ENCODE measurements at places on chromosomes 2 and 18. TPM values are rescaled to one million over a fixed set of nuclear protein-coding genes. Genes with fewer than 3 reads are reported as not detected.

- H3K4me3 ChIP-seq: no peak overlapping the region
- no peak overlapping the region for H3K27ac ChIP-seq
- H3K4me1 ChIP-seq: peaks cover 12% of the 10 kb centered on the region
- H3K36me3 ChIP-seq: no peaks in the 10 kb centered on the region
These were observed 211.2 kb downstream of the VAPA start for GRCh38 chr18:10124967-10125366.

DNA sequence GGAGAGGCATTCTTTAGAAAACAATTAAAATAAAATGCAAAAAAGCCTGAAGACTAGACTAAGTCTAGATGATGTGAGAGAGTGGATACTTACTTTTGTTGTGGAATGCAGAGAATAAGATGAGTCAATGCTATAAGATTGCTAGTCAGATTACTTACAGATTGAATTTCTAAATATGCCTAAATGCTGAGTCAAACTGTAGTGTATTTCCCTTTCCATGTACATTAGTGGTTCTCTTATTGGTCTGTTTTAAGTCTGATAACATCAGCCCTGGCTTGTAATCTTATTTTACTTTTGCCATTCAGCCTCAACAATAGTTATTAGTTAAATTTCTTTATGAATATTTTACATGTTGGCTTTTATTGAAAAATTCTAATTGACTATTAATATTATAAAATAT lies 702.7 kb downstream of the SOCS6 start:
- H3K36me3 ChIP-seq: no peaks in the 10 kb centered on the region
- no peak overlapping the region for H3K27ac ChIP-seq
- no peak overlapping the region for H3K4me3 ChIP-seq
- H3K27me3 ChIP-seq: no peaks in the 10 kb centered on the region
- H3K4me1 ChIP-seq: no peaks in the 10 kb centered on the region

GRCh38 chr2:231554327-231554726 lies 24.1 kb upstream of the NMUR1 start:
- peaks cover 20% of the 10 kb centered on the region for H3K4me1 ChIP-seq
- H3K36me3 ChIP-seq: no peaks in the 10 kb centered on the region
- no peaks in the 10 kb centered on the region for H3K27me3 ChIP-seq
- DNase-seq: no peak
- H3K4me3 ChIP-seq: peak overlapping the region; percentile 21

GRCh38 chr2:201580486-201580885 lies 62.8 kb downstream of the TMEM237 start:
- no peaks in the 10 kb centered on the region for H3K27me3 ChIP-seq
- no peaks in the 10 kb centered on the region for H3K4me1 ChIP-seq
- H3K4me3 ChIP-seq: no peak overlapping the region
- H3K36me3 ChIP-seq: no peaks in the 10 kb centered on the region
- no peak for DNase-seq

GRCh38 chr2:105636109-105636740 lies 108.5 kb upstream of the NCK2 start:
- no peaks in the 10 kb centered on the region for H3K36me3 ChIP-seq
- H3K4me3 ChIP-seq: no peak overlapping the region
- no peak overlapping the region for H3K27ac ChIP-seq
- no peaks in the 10 kb centered on the region for H3K4me1 ChIP-seq
- no peaks in the 10 kb centered on the region for H3K27me3 ChIP-seq

KHK gene
- 3.9 TPM for total RNA-seq

- no peak overlapping the region for H3K4me3 ChIP-seq
- no peaks in the 10 kb centered on the region for H3K36me3 ChIP-seq
- H3K27me3 ChIP-seq: peaks cover 7% of the 10 kb centered on the region
- H3K4me1 ChIP-seq: no peaks in the 10 kb centered on the region
These were observed 174.4 kb downstream of the RPIA start for GRCh38 chr2:88865801-88866371.

DNA sequence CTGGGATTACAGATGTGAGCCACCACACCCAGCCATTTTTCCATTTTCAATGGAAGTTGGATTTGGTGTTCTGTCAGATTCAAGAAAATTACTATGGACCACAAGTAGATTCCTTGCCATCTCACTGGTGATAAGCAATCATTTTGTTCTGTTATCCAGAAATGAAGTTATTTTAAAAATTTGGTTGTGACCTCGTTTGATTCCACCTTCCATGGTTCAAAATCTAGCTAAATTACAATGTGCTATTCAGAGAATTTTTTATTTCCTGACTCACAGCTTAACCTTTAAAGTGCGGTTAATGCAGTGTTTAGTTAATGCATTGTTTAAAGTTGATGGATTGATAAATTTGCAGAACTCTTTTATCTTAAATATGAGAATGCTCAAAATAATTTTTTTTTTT lies 243.2 kb upstream of the BOD1L2 start:
- no peak overlapping the region for H3K27ac ChIP-seq
- no peaks in the 10 kb centered on the region for H3K36me3 ChIP-seq
- no peak for DNase-seq
- no peaks in the 10 kb centered on the region for H3K27me3 ChIP-seq
- no peak overlapping the region for H3K4me3 ChIP-seq

DNA sequence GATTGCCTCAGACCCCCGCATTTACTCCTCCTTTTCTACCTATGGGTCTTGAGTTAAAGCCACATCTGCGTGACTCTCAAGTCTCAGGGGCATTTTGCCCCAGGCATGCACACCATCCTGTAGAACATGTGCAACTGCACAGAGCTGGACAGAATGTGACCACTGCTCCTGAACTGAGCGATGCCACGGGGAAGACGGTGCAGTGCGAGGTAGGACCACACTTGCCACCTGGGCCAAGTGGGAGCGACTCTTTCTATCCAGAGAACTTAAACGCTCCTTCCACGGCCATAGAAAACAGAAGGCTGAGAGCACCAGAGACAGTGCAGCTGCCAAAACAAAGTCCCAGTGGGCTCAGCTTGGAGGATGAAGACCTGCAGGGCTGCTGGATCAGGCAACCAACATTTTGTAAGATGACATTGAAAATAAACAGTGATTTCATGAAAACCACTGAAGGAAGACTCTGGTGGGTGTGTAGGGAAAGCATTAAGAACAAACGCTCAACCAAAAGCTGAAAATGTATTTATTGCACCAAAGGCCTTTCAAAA lies 149.0 kb upstream of the HDAC4 start:
- H3K4me1 ChIP-seq: peaks cover 2% of the 10 kb centered on the region
- no peak overlapping the region for H3K27ac ChIP-seq
- no peak overlapping the region for H3K4me3 ChIP-seq
- peak; percentile 74 for DNase-seq
- H3K27me3 ChIP-seq: no peaks in the 10 kb centered on the region

DNA sequence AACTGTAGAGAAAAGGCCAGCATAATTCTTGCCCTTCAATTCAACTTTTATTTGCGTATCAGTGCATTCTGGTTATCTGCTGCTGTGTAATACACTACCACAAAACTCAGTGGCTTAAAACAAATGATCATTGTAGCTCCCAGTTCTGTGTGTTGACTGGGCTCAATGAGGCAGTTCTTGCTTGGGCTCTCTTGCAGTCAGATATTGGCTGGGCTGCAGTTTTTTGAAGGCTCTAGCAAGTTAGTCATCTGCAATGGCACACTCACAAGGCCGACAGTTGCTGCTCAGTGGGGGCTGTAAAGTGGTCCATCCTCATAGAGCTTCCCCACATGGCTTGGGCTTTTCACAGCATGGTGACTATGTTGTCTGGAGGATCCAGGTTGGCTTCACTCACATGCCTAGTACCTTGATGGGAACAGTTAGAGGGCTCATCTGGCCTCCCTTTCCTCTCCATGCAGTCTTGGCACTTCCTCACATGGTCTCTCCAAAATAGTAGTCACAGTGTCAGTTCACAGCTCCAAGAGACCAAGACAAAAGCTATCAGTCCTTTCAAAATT lies 110.6 kb upstream of the TNP1 start:
- no peak for DNase-seq
- H3K4me3 ChIP-seq: no peak overlapping the region
- no peaks in the 10 kb centered on the region for H3K36me3 ChIP-seq
- H3K4me1 ChIP-seq: peaks cover 17% of the 10 kb centered on the region
- no peak overlapping the region for H3K27ac ChIP-seq
- no peaks in the 10 kb centered on the region for H3K27me3 ChIP-seq

- no peaks in the 10 kb centered on the region for H3K36me3 ChIP-seq
- DNase-seq: no peak
- no peaks in the 10 kb centered on the region for H3K27me3 ChIP-seq
These were observed 31.4 kb downstream of the FHOD3 start for GRCh38 chr18:36328916-36329315.

C1GALT1C1L gene
- 1.1 TPM for total RNA-seq

DNA sequence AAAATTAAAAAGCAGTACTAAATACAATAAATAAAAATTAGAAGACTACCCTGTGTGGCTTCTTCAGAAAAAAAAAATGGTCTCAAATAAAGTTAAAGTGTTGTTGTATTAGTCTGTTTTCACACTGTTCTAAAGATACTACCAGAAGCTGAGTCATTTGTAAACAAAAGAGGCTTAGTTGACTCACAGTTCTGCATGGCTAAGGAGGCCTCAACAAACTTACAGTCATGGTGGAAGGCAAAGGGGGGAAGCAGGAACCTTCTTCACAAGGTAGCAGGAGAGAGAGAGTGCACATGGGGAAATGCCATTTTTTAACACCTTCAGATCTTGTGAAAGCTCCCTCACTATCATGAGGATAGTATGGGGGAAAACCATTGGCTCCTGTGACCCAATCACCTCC lies 612.8 kb downstream of the RNF144A start:
- no peak overlapping the region for H3K4me3 ChIP-seq
- no peaks in the 10 kb centered on the region for H3K36me3 ChIP-seq
- H3K4me1 ChIP-seq: no peaks in the 10 kb centered on the region
- no peak overlapping the region for H3K27ac ChIP-seq
- no peaks in the 10 kb centered on the region for H3K27me3 ChIP-seq

DNA sequence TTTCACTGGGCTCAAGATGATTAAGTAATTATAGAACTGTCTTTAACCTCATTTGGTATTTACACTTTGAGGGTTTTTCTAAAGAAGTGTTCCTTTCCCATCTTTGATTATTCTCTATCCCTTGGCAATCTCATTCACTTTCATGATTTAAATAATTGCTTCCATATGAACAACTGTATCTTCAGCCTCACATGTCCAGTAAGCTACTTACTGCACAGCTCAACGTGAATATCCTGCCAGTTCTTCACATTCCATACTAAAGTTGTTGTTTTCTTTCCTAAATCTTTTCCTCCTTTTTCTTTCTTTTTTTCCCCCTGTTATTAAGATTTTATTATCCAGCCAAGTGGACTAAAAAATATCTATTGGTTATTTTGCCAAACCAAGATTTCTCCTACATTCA lies 37.7 kb downstream of the ZC3H15 start:
- no peak overlapping the region for H3K27ac ChIP-seq
- no peak for DNase-seq
- no peak overlapping the region for H3K4me3 ChIP-seq
- no peaks in the 10 kb centered on the region for H3K4me1 ChIP-seq
- no peaks in the 10 kb centered on the region for H3K27me3 ChIP-seq

GRCh38 chr2:156649596-156649995 lies 213.4 kb downstream of the GPD2 start:
- H3K4me3 ChIP-seq: no peak overlapping the region
- H3K4me1 ChIP-seq: peaks cover 6% of the 10 kb centered on the region
- no peak overlapping the region for H3K27ac ChIP-seq
- H3K36me3 ChIP-seq: no peaks in the 10 kb centered on the region
- no peak for DNase-seq

DNA sequence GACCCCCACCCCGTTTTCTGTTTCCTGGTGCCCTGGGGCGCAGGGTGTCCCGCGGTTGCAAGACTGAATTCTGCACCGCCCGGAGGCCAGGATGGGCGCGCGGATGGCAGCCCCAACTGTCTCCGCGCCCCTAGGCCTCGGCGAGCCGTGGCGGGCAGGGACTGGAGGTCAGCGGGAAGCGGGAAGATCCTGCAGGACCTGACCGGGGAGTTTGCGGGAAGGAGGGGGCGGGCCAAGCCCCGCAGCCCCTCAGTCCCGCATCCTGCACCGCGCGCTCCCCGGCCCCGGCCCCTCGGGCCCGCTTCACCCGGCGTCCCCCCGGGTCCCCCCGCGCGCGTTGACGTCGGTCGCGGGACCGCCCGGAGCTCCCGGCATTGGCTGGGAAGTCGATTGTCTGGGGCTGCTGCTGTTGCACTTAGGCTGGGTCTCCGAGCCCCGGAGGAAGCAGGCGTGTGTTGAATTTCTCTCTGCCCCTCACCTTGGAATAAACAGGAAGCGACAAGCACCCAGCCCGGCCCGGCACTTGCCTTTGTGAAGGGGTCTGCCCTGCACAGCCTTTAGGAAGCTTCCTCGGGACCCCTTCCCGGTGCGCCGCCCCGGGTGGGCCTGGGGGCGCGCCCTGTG lies at the start of gene LDLRAD4:
TSS of gene LDLRAD4 (plus strand) at position 393 of the 624 bp plus-strand sequence.
- peak; percentile 77 for DNase-seq
- no peaks in the 10 kb centered on the region for H3K27me3 ChIP-seq
- H3K36me3 ChIP-seq: no peaks in the 10 kb centered on the region
- H3K4me3 ChIP-seq: peak within 1 kb of the TSS; percentile 81
- H3K4me1 ChIP-seq: peaks cover 60% of the 10 kb centered on the region
- H3K27ac ChIP-seq: peak within 1 kb of the TSS; percentile 94

GRCh38 chr2:96914332-96914731 lies 44.5 kb upstream of the SEMA4C start:
- no peaks in the 10 kb centered on the region for H3K4me1 ChIP-seq
- no peak overlapping the region for H3K27ac ChIP-seq
- no peak overlapping the region for H3K4me3 ChIP-seq
- H3K36me3 ChIP-seq: no peaks in the 10 kb centered on the region
- no peak for DNase-seq

VAMP8 gene
- 33.3 TPM for total RNA-seq

DNA sequence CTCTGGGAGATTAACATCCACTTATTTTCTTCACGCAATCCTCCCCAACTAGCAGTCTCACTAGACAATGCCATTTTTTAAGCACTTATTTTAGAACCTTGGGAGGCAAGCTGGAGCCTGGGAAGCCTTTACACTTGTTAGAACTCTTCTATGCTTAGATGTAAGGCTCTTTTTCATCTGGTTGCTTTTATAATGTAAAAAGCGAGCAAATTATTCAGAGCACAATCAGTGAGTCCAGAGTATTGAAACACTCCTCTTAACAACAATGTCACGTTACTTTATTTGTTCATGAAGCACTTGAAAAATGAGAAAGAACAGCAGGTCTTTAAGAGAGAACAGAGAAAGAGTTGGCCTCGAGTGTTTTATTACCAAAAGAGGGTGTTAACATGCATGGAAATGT lies 84.1 kb upstream of the SLC8A1 start:
- no peaks in the 10 kb centered on the region for H3K4me1 ChIP-seq
- no peak for DNase-seq
- no peaks in the 10 kb centered on the region for H3K27me3 ChIP-seq
- no peak overlapping the region for H3K4me3 ChIP-seq
- no peaks in the 10 kb centered on the region for H3K36me3 ChIP-seq

GRCh38 chr18:6961331-6961730 lies 156.3 kb downstream of the LAMA1 start:
- no peaks in the 10 kb centered on the region for H3K27me3 ChIP-seq
- H3K27ac ChIP-seq: no peak overlapping the region
- H3K36me3 ChIP-seq: no peaks in the 10 kb centered on the region
- no peak for DNase-seq

GRCh38 chr2:105438104-105438929 lies 39.5 kb upstream of the FHL2 start:
- H3K27me3 ChIP-seq: peaks cover 9% of the 10 kb centered on the region
- peaks cover 31% of the 10 kb centered on the region for H3K4me1 ChIP-seq
- DNase-seq: no peak
- H3K4me3 ChIP-seq: no peak overlapping the region
- H3K36me3 ChIP-seq: no peaks in the 10 kb centered on the region
- peak overlapping the region; percentile 49 for H3K27ac ChIP-seq

STK36 gene
- 21.4 TPM for total RNA-seq

COPS7B gene
- 43.8 TPM for total RNA-seq

Measured in sigmoid colon (tissue), 7 donors.